WTC11 (cell line): ENCODE measurements at places on chromosomes 12 and 14. TPM values are rescaled to one million over a fixed set of nuclear protein-coding genes. Genes with fewer than 3 reads are reported as not detected.

- H3K36me3 ChIP-seq, result no peaks in the 10 kb centered on the region
- H3K27me3 ChIP-seq, result no peaks in the 10 kb centered on the region
- no peak overlapping the region for H3K4me3 ChIP-seq
- no peak overlapping the region for H3K27ac ChIP-seq
Observed at GRCh38 chr12:85440271-85440670, 160.3 kb downstream of the ALX1 start.

DNA sequence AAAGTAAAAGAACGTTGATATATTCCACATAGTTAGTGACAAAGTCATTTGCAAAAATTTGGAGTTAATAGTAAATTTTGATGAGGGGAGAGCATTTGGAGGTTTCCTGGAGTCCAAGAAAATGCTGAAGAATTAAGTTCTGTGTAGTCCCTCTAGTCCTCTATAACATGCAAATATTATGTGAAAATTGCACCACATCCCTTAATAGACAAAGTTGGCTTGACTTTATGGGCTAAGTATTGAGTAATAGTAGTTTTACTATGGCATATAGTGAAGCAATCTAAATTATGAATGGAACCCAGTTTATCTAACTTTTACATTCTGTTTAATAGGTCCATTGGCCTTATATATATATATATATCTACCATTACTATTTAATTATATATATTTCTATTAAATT is 66.4 kb upstream of the DCN start:
- no peaks in the 10 kb centered on the region for H3K36me3 ChIP-seq
- no peaks in the 10 kb centered on the region for H3K4me1 ChIP-seq
- no peak for DNase-seq
- H3K27me3 ChIP-seq, result no peaks in the 10 kb centered on the region

DNA sequence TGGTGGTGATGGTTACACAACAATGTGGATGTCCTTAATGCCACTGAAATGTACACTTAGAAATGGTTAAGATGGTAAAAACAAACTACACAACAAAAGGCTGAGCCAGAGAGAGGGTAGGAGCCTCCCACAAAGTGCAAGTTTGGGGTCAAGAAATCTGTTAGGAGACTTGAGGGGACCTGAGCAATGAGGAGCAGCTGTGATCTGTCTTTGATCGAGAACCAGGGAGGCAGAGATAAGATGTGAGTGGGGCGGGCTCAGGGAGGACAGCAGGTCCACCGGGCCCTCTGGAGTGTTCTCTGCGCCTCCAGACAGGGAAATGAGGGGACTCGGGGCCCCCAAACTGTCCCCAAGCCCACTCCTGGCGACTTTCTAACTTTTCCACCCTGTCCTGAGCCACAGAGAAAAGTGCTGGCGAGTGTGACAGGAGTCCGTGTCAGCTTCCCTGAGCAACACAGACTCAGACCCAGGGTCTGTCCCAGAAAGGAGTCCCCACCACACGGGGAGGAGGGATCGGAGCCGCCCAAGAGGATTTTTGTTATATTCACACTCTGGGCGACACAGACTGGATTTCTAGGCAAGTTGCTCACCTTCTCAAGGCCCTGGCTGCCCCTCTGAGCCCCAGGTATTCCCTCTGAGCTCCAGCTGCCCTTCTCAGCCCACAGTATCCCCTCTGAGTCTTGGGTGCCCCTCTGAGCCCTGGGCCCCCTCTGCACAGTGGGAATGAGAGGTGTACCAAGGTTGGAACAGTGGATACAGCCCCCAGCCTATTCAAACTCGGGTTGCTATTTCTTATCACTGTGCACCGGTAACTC is 11.5 kb upstream of the SCARB1 start:
- no peak overlapping the region for H3K4me3 ChIP-seq
- H3K27me3 ChIP-seq, result no peaks in the 10 kb centered on the region; the same call in 1 of the 2 replicates
- H3K4me1 ChIP-seq, result 0 out of 2 replicates have a peak, but pooled peaks cover 2% of the 10 kb centered on the region
- no peak overlapping the region for H3K27ac ChIP-seq

DNA sequence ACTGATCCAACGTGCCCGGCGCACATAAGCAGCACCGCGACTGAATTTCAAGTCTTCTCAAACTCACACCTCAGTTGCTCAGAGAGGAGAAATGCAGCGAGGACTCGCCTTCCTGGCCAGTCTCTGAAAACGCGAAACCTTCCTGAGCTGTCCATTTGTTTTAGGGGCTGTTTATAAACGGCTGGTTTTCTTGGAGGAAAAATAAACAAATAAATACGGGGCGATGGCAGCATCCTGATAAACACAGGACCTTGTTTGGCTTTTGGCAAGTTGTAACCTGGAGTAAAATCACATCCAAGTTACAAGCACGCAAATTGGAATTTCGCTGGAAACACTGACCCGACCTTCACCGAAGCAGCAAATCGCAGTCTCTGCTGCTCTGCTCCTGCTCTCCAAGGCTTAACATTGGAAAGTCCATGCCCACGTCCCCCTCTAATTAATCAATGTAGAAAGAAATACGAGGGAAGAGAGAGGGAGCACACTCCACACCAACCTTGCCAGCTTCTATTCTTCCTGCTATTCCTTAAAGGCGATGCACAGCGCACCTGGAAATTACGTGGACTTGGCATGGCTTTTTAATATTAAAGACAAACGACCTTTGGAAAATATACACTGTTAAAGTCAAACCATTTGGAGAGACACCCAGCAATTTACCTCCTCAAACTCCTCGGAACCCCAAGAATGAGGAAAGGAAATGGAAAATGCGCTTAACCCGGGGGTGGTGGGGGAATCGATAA is 248.8 kb downstream of the APAF1 start:
- H3K4me1 ChIP-seq, result peaks cover 19% of the 10 kb centered on the region
- H3K36me3 ChIP-seq, result no peaks in the 10 kb centered on the region
- H3K4me3 ChIP-seq, result peak overlapping the region; percentile 60

GRCh38 chr12:16685107-16685506 is 79.1 kb upstream of the LMO3 start:
- no peak overlapping the region for H3K4me3 ChIP-seq
- H3K27me3 ChIP-seq, result no peaks in the 10 kb centered on the region
- 0 out of 2 replicates have a peak, but pooled peaks cover 3% of the 10 kb centered on the region for H3K4me1 ChIP-seq
- H3K36me3 ChIP-seq, result no peaks in the 10 kb centered on the region

- H3K4me1 ChIP-seq, result peaks cover 6% of the 10 kb centered on the region
- peaks cover 5% of the 10 kb centered on the region for H3K36me3 ChIP-seq
- no peaks in the 10 kb centered on the region for H3K27me3 ChIP-seq
- H3K4me3 ChIP-seq, result no peak overlapping the region
- no peak overlapping the region for H3K27ac ChIP-seq
- no peak for DNase-seq
Observed at GRCh38 chr12:71315328-71315985, 124.1 kb upstream of the LGR5 start.

DNA sequence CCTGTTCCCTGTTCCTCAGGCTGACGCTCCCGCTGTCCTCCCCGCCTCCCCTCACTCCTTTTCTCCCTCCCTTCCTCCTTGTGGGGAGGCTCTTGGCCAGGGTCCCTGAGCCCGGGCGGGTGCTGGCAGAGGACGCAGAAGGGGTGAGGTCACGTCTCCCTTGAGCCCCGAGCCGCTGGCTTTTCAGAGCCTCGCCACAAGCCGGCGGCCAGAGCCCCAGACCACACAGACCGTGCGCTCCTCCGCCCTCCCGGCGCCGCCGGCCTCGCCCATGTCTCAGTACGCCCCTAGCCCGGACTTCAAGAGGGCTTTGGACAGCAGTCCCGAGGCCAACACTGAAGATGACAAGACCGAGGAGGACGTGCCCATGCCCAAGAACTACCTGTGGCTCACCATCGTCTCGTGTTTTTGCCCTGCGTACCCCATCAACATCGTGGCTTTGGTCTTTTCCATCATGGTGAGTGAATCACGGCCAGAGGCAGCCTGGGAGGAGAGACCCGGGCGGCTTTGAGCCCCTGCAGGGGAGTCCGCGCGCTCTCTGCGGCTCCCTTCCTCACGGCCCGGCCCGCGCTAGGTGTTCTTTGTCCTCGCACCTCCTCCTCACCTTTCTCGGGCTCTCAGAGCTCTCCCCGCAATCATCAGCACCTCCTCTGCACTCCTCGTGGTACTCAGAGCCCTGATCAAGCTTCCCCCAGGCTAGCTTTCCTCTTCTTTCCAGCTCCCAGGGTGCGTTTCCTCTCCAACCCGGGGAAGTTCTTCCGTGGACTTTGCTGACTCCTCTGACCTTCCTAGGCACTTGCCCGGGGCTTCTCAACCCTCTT is at the start of gene TMEM233:
TSS of gene TMEM233 (plus strand) at position 197 of the 821 bp plus-strand sequence. CDS start at position 272, 75 bp downstream.
- no peak within 1 kb of the TSS for H3K27ac ChIP-seq
- H3K36me3 ChIP-seq, result no peaks in the 10 kb centered on the region
- H3K4me3 ChIP-seq, result peak within 1 kb of the TSS; percentile 84
- H3K27me3 ChIP-seq, result peaks cover 87% of the 10 kb centered on the region

GRCh38 chr14:52995998-52996397 is 45.1 kb upstream of the FERMT2 start:
- no peak overlapping the region for H3K4me3 ChIP-seq
- peaks cover 1% of the 10 kb centered on the region for H3K4me1 ChIP-seq
- no peak overlapping the region for H3K27ac ChIP-seq
- no peaks in the 10 kb centered on the region; the same call in 1 of the 2 replicates for H3K27me3 ChIP-seq

- peaks cover 10% of the 10 kb centered on the region; the same call in 1 of the 2 replicates for H3K27me3 ChIP-seq
- no peak overlapping the region for H3K4me3 ChIP-seq
- H3K36me3 ChIP-seq, result no peaks in the 10 kb centered on the region
Observed at GRCh38 chr12:57044889-57045288, 5.0 kb downstream of the MYO1A start.

GRCh38 chr14:103738701-103739451 is 23.3 kb downstream of the ZFYVE21 start:
- DNase-seq, result no peak
- H3K36me3 ChIP-seq, result peaks cover 8% of the 10 kb centered on the region
- peaks cover 9% of the 10 kb centered on the region for H3K4me1 ChIP-seq

GRCh38 chr12:53060721-53061276 is 10.9 kb downstream of the TNS2 start:
- H3K27me3 ChIP-seq, result peaks cover 65% of the 10 kb centered on the region
- H3K4me3 ChIP-seq, result no peak overlapping the region

- no peaks in the 10 kb centered on the region for H3K36me3 ChIP-seq
- H3K27ac ChIP-seq, result no peak overlapping the region
- H3K27me3 ChIP-seq, result peaks cover 100% of the 10 kb centered on the region
- H3K4me3 ChIP-seq, result peak overlapping the region; percentile 33; the same call in 1 of the 2 replicates
- H3K4me1 ChIP-seq, result peaks cover 21% of the 10 kb centered on the region
- no peak for DNase-seq
Observed at GRCh38 chr12:53956251-53956887, 1.7 kb downstream of the HOXC12 start.

- H3K27ac ChIP-seq, result peak overlapping the region; percentile 77
- no peaks in the 10 kb centered on the region for H3K27me3 ChIP-seq
- peaks cover 11% of the 10 kb centered on the region for H3K4me1 ChIP-seq
- DNase-seq, result no peak
- peaks cover 21% of the 10 kb centered on the region for H3K36me3 ChIP-seq
Observed at GRCh38 chr12:81245907-81246570, 168.2 kb downstream of the ACSS3 start.

- no peaks in the 10 kb centered on the region for H3K36me3 ChIP-seq
- no peaks in the 10 kb centered on the region; the same call in 1 of the 2 replicates for H3K27me3 ChIP-seq
- no peaks in the 10 kb centered on the region for H3K4me1 ChIP-seq
- no peak for DNase-seq
- no peak overlapping the region for H3K27ac ChIP-seq
Observed at GRCh38 chr12:82595941-82596340, 90.8 kb upstream of the TMTC2 start.

- H3K4me1 ChIP-seq, result peaks cover 39% of the 10 kb centered on the region
- no peak for DNase-seq
- peaks cover 44% of the 10 kb centered on the region for H3K27me3 ChIP-seq
- no peak overlapping the region for H3K4me3 ChIP-seq
Observed at GRCh38 chr12:55713721-55714120, 2.1 kb upstream of the BLOC1S1 start.

DNA sequence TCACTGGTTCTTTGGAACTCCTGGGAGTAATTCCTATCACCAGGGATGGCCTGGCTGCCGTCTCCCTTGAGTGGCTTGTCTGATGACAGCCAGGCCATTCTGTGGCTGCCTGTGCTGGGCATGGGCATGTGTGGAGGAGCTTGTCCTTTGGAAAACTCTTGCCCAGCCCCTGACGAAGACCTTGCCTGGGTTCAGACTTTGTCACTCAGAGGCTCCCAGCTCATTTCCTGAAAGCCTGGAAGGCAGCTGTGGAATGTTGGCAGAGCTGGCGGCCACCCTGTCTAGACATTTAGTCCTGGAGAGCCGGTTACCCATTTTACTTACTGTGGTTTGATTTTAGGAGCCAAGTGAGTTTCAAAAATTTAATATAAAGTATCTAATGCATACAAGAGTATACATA is 34.0 kb downstream of the TUNAR start:
- DNase-seq, result no peak
- H3K27ac ChIP-seq, result 0 out of 2 replicates have a peak overlapping the region, but pooled peaks have one; percentile 29
- H3K27me3 ChIP-seq, result no peaks in the 10 kb centered on the region
- peaks cover 43% of the 10 kb centered on the region for H3K4me1 ChIP-seq

- peak overlapping the region; percentile 23 for H3K27ac ChIP-seq
- H3K36me3 ChIP-seq, result peaks cover 22% of the 10 kb centered on the region
- peaks cover 5% of the 10 kb centered on the region for H3K4me1 ChIP-seq
- H3K27me3 ChIP-seq, result no peaks in the 10 kb centered on the region
- H3K4me3 ChIP-seq, result no peak overlapping the region
- no peak for DNase-seq
Observed at GRCh38 chr14:51726166-51726899, 74.6 kb downstream of the FRMD6 start.

DNA sequence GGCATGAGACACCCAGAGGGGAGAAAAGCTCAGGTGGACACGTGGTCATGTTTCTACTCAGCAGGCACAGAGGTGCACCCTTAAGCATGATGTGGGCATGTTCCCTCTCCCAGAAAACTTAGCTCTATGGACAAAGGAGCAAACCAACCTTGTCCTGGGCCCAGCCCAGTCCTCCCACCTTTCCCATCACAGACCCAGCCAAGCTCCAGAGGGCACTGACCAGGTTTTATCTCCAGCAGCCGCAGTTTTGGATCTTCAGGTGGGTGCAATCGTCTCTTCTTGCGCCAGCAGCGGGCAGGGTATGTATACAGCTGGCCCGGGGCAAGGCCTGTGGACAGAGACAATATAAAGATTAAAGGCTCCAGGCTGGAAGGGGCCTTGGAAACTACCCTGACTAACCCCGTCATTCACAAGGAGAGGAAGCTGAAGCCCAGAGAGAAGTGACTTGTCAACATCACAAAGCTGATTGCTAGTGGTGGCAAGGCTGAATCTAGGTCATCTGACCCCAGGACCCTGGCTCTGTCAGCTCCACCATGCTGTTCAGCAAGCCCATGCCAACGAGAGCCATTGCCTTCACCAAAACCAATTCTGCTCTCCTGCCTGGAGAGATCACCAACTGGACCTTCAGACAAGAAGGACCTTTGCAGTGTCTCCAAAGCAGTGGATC is 140.7 kb downstream of the DPF3 start:
- no peaks in the 10 kb centered on the region for H3K4me1 ChIP-seq
- H3K27ac ChIP-seq, result no peak overlapping the region
- DNase-seq, result no peak
- peaks cover 2% of the 10 kb centered on the region; the same call in 1 of the 2 replicates for H3K27me3 ChIP-seq
- peaks cover 10% of the 10 kb centered on the region for H3K36me3 ChIP-seq
- no peak overlapping the region for H3K4me3 ChIP-seq

The ACSM4 gene
- not detected in 3 replicates for total RNA-seq

The LUM gene
- 0.28 to 0.73 TPM (median 0.64 TPM) in 3 replicates for total RNA-seq

The CYP27B1 gene
- 2.1 to 3.2 TPM (median 2.8 TPM) in 3 replicates for total RNA-seq

The SLCO1B1 gene
- total RNA-seq, result 0.25 to 0.52 TPM (median 0.37 TPM) in 3 replicates

The CDK4 gene
- 125 to 152 TPM (median 145 TPM) in 3 replicates for total RNA-seq

The LTBR gene
- total RNA-seq, result 4.0 to 6.1 TPM (median 4.5 TPM) in 3 replicates

The PGAM5 gene
- 76.8 to 89.7 TPM (median 81.0 TPM) in 3 replicates for total RNA-seq

The MDP1 gene
- 12.6 to 18.4 TPM (median 16.9 TPM) in 3 replicates for total RNA-seq

The SMOC1 gene
- total RNA-seq, result 0.76 to 1.1 TPM (median 1.0 TPM) in 3 replicates
